ENCODE measurements at places on chromosomes 1 and 21.
A peak's percentile ranks its signal among the peaks of the same experiment; 100 is the strongest.

DNA sequence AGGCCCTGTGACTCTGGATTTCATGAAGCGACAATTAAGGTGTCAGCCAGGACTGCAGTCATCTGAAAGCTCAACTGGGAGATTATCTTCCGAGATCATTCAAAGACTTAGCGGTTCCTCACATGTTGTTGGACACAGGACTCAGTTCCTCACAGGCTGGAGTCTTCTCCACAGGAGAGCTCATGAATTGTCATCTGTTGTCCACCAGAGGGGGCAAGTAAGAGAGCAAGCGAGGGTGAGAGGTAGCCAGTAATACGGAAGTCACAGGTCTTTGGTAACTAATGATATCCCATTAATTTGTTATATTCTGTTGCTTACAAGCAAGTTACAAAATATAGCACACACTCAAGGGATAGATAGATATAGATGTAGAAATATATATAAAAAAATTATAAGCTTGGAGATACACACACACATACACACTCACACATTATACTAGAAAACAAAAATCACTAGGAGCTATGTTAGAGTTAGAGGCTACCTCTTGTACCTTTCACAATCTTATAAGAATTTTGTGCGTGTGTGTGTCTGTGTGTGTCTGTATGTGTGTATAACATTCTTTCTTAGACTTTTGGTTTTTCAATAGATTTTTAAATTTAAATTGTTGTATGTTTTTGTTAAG lies 1695.3 kb downstream of the BRINP3 start:
- DNase-seq, result peak; percentile 59

DNA sequence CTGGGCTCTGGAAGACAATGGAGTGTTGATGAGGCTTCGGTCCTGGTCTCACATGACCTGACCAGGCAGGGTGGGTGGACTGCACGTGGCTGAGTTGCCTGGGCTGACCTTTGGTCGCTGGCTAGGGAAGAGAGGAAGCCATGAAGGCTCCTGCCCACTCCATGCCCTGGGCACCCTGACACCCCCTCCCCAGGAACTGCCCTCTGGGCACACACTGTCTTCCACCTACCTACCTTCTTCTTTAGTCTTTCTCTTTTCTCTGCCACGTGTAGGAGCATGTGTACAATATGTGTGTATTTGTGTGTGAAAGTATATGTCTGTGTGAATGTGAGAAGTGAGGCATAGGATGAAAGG lies 15.1 kb downstream of the POU3F1 start:
- no peak for DNase-seq

DNA sequence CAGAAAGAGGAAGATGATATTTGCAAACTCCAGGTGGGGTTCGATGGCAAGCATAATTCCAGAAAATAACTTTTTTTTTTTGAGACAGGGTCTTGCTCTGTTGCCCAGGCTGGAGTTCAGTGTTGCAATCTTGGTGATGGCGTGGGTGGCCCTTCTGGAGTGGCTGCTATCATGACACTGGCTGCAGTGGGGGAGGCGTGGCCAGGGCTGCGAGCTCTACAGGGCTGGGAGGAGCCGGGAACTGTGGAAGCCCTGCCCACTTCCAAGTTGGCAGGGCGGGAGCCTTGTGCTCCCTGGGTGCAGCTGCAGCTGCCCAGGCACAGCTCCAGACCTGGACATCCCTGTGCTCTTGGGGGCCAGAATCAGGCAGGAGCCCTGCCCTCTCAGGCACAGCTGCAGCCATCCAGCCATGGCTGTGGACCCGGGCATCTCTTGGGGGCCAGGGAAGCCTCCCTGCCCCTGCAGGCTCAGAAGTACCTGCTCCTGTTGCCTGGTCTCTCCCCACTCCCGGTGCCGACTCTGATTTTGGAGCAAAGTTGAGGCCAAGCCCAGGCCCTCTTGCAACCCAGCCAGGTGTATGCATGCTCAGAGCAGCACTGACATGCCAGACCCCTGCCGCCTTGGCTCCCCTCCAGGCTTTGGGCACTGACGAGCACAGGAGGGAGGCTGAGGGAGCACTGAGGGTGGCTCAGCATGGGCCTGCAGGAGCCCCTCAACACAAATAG lies 7.2 kb upstream of the BCL10 start:
- no peak for DNase-seq

- DNase-seq, result no peak
These were observed 15.2 kb downstream of the SLC27A3 start for GRCh38 chr1:153790313-153790965.

DNA sequence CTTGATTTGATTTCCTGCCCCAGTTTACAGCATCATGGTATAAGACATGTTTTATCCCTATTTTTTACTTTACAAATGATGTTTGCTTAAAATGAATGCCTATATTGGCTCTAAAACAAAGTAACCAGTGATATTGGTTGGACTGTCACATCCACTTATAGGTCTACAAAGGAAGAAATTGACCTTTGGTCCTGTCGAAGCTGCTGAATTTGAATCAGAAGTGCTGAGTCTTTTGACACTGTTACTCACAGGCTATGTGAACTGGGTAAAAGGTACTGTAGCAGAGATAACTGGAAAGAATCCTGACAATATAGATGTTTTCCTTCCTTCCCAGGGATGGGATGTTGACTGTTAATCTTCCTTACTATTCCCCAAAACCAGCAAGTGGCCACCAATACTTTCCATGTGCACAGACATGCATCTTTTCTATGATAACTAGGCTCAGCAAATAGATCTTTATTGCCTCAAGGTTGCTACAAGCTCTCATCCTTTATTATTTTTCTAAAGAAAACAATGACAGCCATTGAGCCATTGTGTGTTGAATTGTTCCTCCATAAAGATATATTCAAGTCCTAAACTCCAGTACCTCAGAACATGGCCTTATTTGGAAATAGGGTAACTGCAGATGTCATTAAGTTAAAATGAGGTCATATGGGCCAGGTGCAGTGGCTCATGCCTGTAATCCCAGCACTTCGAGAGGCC lies 175.9 kb upstream of the NR5A2 start:
- DNase-seq, result no peak

DNA sequence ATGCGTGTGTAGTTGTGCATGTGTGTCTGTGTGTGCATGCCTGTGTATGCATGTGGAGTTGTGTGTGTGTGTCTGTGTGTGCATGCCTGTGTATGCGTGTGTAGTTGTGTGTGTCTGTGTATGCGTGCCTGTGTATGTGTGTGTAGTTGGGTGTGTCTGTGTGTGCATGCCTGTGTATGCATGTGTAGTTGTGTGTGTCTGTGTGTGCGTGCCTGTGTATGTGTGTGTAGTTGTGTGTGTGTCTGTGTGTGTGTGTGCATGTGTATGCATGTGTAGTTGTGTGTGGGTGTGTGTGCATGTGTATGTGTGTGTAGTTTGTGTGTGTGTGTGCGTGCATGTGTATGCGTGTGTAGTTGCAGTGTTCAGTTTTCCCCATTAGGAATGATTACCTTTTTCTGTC lies 162.0 kb downstream of the URB2 start:
- no peak for DNase-seq

GRCh38 chr1:75170011-75170410 lies 35.8 kb downstream of the LHX8 start:
- no peak for DNase-seq

DNA sequence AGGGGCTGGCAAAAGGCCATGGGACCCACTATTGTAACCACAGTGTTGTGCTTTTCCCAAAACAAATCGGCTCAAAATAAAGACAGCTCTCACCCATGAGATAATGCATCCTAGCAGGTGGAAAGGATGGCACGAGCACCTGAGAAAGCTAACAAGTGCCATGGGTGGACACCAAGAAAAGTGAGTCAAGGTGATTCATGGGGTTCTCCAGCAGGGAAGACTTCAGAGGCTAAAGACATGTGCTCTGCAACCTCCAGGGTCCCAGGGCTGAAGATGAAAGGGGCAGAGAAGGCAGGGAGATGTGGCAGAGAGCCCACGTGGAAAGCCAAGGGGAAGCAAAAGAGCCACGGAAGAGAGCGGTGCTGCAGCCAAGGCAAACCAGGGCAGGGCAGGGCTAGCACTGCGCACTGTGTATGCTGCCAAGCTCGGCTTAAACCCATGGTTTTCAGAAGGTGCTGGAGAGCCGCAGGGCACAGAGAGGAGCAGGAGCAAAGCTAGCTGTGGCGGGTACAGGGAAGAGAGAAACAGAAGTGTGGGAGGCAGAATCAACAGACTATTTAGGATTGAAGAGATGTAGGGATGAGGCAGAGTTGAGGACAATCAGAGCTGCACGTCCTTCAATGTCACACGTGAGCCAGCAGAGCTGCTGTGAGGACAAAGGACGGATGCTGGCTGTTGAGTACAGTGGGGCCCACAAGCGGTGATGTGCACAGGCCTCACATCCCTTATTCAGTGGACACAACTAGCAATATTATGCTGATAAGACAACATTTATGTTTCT lies 41.8 kb upstream of the C1orf198 start:
- no peak for DNase-seq

GRCh38 chr1:232209357-232209756 lies 420.6 kb downstream of the SIPA1L2 start:
- DNase-seq, result no peak

DNA sequence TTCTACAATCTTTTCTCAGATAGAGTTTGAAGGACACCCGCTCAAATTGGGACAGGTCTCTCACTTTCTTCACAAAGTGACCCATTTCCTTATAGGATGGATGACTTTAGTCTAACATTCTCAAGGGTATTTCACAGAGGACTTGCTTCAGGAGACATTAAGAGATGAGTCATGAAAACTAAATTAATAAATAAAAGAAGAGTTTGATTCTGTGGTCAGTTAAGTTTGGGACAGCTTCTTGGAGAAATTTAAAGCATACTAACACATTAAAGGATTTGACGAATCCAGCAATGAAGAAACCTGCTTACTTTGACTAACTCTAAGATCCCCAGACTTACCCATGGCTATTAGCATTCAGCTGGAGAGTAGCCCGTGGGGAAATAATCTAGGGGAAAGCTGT lies 95.6 kb upstream of the RAB3GAP2 start:
- no peak for DNase-seq

- DNase-seq, result no peak
These were observed 53.6 kb downstream of the LHX9 start for GRCh38 chr1:197970771-197971170.

- DNase-seq, result no peak
These were observed 87.7 kb upstream of the EDN2 start for GRCh38 chr1:41572224-41572623.

DNA sequence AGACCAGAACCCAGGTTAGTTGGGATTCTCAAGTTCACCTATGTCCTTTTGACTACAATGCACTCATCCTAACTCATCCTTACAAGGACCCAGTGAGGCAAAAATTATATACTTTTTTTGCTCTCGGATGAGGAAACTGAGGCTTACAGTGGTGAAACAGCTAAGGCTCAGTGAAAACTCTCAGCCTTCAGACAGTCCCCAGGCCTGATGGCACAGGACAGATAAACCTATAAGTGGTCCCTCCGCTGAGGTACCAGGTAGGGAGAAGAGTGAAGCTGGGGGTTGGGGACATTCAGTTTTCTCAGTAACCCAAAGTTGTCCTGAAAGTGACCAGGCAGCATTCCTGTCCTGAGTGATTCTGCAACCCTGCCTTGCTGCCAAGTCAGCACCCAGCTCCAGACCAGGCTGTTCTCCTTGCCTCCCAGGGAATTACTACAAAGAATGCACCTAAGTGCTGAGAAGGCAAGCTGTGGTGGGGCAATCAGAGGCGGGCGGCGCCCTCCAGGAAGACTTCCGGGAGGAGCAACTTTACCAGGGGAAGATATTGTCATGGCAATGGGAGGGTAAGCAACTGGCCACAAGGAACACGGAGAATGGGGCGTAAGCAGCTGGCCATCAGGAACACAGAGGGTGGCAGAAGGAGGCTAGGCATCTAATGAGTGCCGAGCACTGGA lies 4.6 kb downstream of the TENT5B start:
- no peak for DNase-seq

GRCh38 chr1:38420666-38421065 lies 374.1 kb upstream of the POU3F1 start:
- no peak for DNase-seq

DNA sequence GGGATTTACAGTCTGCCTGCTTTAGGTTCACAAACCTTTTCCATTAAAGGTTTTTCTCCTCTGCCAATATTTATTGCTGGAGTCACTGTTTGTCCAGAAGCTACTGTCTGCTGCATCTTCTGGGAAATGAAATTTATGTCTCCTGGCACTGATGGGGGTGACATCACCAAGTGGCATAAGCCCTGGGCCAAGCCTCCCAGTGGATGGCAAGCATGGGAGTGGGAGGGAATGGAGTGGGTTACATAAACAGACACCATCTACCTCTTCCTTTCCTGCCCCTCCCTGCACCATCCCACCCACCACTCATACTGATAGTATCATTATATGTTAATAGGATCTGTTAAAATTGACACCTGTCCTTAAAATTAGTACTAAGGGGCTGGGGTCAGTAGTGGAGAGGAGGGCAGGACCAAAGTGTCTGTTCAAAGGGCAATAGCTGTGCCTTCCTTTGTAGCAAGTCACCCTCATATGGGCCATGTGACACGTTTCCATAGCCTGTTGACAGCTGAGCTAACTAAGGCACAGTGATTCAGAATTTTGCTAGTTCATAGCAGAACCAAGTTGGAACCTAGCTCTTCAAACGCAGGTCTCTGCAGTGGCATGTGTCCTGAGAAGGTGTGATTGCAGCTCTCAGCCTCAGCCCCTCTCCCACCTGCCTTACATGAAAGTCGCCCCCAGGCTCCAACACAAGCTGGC lies 71.0 kb downstream of the MAB21L3 start:
- DNase-seq, result no peak

Data from RWPE1 (cell line).